SK-N-SH (cell line): ENCODE measurements at places on chromosomes 16 and 17.

DNA sequence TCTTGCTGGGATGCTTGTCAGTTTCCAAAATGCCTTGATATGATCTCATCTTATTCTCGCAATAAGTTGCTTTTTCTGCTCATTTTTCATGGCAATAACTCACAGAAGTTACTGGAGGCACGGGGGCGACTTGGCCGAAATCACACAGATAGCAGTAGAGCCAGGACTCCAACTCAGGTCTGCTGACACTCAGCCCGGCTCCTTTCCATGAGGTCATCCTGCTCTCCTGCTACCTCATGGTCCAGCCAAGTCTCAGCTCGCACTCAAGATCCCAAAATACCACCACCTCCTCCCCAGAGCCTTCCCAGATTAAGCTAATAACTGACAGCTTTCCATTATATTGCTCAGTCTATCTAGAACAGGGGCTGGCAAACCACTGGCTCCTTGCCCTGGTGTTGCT, 269.5 kb downstream of the MAP2K4 start:
- no peak for DNase-seq

GRCh38 chr16:57878586-57878985, 76.3 kb upstream of the KIFC3 start:
- no peak for DNase-seq

GRCh38 chr17:81687770-81688541, 4.1 kb downstream of the HGS start:
- peak; percentile 19 for DNase-seq

DNA sequence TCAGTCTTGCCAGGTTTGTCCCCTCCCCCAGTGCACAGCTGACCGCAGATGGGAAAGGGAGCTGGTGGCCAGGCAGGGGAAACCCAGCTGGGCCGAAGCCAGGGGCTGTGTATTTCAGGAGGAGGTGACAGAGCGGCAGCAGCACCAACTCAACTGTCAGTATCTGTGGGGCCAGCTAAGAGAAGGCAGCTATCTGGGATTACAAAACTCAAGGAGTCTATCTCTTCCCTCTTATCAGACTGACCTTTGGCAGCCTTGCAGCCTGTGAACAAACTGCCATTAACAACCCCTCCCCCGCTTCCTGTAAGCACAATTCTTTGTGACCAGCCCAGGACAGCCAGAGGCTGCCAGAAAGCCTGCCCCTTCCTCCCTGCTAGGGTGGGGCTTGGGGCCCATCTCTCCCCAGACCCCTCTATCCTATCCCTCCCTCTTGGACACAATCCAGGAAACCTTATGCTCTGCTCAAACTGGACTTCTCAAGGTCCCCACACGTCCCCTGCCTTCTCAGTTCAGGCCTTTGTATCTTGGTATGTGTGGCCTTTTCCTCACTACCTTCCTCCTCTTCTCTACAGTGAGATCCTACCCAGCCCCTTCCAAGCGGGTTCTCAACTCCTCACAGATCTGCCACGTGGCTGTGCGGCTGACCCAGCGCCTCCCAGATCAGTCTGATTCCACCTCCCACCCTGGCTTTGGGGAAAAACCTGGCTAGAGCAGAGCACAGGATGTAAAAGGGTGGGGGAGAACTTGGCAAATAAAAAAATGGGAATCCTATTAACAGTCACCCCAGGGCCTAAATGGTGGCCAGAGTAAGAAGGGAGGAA, 10.5 kb downstream of the ST3GAL2 start:
- DNase-seq: peak; percentile 85

DNA sequence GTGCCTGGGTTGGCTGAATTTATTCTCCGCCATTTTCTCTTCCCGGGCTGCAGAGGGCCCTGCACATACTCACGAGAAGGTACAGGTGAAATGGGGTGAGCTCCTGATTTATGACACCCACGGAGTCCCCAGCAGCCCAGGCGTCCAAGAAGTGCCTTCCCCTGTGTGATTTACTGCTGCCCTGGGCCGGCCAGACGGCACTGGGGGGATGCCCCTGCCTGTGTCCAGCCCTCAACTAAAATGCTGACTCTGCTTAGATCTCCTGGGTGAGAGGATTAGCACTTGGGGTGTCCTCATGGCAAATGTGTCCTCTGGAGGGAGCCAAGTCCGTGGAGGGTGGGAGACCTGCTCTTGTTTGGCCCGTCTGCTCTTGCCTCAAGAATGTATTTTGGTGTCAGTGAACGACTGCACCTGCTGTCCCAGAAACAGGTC, 132.4 kb downstream of the MAF start:
- DNase-seq: no peak

- DNase-seq: peak; percentile 80
Measured at GRCh38 chr17:8409966-8410882, 12.6 kb upstream of the RNF222 start.

DNA sequence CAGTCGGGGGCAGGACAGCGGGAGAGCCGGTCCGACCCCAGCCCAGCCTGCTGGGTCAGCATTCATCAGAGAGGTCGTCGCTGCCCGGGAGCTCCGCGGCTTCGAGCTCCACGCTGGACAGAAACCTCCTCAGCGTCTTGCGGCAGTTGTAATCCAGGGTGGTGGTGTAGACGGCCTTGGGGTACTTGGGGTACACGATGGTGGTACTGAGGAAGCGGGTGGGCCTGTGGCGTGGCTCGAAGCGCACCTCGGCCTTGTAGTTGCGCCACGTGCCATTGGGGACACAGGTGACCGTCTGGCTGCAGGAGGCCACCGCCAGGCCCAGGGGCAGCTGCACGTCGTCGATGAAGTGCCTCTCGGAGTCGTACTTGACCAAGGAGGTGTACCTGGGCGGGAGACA, 90.5 kb upstream of the RPH3AL start:
- no peak for DNase-seq

GRCh38 chr17:28563475-28563874, 7.8 kb downstream of the PIGS start:
- DNase-seq: no peak

GRCh38 chr17:30858556-30859250, 26.9 kb downstream of the ATAD5 start:
- DNase-seq: no peak

DNA sequence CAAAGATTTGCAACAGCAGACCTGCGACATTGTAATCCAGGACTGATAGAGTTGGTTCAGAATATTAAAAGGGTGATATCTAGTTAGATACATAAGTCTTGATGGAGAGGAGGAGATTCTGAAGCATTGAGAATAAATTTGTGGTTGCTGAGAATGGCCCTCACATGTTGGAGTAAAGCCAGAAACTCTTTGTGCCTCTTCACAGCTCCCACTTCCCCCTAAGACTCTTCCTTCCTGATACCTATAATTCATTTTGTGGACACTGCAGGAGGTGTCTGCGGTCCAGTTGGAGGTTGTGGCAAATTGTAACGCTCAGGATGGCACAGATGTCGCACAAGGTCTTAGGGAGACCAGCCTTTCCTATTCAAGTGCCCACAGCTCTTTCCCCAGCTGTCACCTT, 17.5 kb downstream of the WWOX start:
- no peak for DNase-seq

DNA sequence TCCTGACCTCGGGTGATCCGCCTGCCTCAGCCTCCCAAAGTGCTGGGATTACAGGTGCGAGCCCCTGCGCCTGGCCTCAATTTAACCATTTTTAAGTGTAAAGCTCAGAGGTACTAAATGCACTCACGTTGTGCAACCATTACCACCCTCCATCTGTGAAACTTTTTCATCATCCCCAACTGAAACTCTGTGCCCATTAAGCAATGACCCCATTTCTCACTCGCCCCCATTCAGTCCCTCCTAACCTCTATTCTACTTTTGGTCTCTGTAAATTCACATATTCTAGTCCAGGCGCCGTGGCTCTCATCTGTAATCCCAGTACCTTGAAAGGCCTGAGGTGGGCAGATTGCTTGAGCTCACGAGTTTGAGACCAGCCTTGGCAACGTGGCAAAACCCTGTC, 8.3 kb upstream of the SPNS3 start:
- no peak for DNase-seq

DNA sequence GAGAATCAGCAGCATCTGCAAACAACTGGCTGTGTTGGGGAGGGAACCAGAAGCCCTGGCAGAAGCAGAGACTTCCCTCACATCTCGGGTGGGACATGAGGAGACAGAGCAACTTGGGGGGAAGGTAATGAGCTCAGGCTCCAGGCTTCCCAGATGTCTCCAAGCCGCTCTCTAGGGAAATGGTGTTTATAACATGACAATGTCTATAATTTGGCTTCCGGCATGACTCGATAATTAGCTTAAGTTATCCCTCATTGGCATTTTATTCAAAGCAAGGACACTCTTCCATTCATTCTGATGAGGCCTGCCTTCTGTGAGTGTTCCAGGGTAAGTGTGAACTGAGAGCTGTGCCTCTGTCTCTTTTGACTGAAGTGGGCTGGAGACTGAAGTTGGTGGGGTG, 14.7 kb upstream of the MLLT6 start:
- DNase-seq: no peak

DNA sequence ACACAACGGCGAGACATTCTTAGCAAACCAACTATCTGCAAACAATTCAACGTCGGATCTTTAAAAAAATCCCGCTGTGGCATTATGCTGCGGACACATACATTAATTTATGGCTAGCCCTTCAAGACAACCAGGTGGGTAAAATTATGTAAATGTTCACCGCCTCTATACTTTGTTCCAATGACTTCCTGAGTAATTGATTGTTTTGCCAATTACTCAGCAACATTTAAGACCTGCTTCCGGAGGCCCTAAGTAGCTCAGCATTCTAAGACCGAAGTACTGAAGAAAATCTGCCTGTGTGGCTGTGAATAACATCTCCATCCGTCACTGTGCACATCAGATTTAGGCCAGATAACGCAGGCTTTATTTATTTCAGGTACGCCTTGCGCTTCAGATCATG, 23.3 kb downstream of the QPRT start:
- no peak for DNase-seq

- no peak for DNase-seq
Measured at GRCh38 chr17:39118674-39119419, 32.6 kb downstream of the PLXDC1 start.

DNA sequence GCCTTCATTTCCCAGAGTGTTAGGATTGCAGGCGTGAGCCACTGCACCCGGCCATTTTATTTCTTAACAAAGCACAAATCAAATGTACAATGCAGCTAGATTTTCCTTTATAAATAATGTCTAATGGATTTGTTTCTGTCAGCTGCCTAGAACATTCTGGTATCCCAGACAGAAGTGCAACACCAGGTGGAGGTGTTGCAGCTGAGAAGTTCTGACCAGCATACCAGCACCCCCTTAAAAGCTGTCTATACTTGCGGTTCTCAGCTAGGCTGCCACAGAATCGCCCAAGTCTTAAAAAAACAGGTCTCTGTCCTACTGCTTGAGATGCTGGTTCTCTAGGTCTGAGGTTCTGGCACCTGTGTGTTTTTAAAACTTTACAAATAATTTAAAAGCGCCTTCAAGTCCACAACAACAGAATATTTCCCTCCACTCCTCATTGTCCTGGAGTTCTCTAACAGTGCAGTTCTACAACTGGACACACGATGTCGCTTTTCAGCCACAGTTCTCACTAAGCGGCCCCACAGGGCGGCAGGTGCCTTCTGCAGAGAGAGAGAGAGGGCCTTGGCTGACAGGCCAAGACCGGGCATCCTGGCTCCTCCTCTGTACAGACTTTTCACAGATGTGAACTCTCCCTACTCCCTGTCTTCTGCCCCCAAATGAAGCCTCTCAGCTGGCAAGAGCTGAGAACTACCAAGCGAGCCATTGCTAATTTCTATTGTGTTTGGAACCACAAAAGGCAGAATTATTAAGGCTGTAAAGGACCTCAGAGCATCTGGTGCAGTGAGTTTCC, 32.6 kb upstream of the MEOX1 start:
- peak; percentile 86 for DNase-seq

DNA sequence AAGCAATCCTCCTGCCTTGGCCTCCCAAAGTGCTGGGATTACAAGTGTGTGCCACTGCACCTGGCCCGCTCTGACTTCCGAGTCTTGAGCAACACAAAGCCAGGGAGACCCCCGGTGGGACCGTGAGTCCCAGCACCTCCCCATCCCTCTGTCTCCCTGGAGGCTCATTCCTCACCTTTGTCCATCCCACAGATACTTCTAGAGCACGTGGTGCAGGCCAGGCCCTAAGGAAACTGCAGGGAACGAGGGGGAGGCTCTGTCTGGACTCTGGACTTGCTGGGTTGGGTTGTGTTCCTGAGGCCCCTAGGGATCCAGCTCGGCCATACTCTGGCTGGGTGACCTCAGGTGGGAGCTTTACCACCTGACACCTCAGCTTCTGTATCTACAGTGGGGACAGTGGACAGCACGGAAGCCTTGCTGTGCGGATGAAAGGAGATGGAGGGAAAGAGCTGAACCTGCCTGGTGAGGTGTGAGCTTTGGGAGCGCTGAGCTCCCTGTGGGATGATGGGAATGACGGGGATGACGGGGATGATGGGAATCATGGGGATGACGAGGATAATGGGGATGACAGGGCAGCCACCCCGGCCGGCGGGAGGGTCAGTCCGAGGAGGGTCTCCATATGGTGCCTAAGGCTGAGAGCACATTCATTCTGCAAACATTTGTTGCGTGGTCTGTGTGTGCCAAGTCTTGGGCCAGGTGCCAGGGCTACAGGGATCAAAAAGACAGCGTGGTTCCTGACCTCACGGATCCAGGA, 26.6 kb downstream of the C16orf74 start:
- DNase-seq: no peak

DNA sequence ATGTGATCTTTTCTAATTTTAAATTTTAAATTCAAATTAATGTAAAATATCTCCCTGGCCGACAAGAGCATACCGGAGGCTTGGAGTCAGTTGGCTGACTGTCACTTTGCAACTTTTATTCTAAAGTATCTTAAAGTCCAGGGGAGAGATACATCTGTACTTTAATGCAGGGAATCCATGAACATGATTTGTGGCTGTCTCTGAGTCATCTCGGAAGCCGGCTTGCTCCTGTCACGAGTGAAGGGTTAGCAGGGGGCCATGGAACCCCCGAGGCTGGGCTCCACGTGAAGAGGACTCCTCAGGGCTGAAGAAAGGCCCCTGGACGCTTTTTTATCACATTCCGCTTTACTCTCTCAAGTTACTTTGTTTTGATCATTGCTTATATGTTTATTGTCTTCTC, 13.3 kb downstream of the TVP23A start:
- no peak for DNase-seq

GRCh38 chr16:7601100-7601499, 268.5 kb downstream of the RBFOX1 start:
- DNase-seq: no peak

- no peak for DNase-seq
Measured at GRCh38 chr17:50059256-50059655, 3.3 kb downstream of the ITGA3 start.

DNA sequence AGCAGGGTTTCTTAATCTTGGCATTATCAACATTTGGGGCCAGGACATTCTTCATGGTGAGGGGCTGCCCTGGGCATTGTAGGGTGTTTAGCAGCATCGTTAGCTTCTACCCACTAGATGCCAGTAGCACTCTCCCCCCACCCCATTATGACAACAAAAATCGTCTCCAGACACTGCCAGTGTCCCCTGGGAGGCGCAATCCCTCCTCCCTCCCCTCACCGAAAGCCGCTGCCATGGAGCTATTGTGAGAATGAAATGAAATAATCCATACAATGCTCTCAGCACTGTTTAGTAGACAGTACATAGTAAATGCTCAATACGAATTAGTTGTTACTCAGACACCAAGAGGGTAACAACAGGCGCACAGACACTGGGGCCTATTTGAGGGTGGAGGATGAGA, 502.9 kb downstream of the NPIPA7 start:
- DNase-seq: no peak

- DNase-seq: peak; percentile 82
Measured at GRCh38 chr17:45640141-45640850, 143.8 kb upstream of the CRHR1 start.

GRCh38 chr17:82014432-82014831, 8.2 kb downstream of the CENPX start:
- peak; percentile 44 for DNase-seq
